ENCODE measurements at places on chromosomes 3 and 15. TPM values are rescaled to one million over a fixed set of nuclear protein-coding genes. Genes with fewer than 3 reads are reported as not detected.
A peak's percentile ranks its signal among the peaks of the same experiment; 100 is the strongest.

DNAJC19 gene
- total RNA-seq = 43.1 TPM

CGNL1 gene
- total RNA-seq = 0.20 TPM

GRCh38 chr3:38479431-38480092 lies 16.6 kb upstream of the EXOG start:
- DNase-seq = peak; percentile 49

- DNase-seq = no peak
Observed at GRCh38 chr15:92101708-92102394, 248.3 kb downstream of the SLCO3A1 start.

DNA sequence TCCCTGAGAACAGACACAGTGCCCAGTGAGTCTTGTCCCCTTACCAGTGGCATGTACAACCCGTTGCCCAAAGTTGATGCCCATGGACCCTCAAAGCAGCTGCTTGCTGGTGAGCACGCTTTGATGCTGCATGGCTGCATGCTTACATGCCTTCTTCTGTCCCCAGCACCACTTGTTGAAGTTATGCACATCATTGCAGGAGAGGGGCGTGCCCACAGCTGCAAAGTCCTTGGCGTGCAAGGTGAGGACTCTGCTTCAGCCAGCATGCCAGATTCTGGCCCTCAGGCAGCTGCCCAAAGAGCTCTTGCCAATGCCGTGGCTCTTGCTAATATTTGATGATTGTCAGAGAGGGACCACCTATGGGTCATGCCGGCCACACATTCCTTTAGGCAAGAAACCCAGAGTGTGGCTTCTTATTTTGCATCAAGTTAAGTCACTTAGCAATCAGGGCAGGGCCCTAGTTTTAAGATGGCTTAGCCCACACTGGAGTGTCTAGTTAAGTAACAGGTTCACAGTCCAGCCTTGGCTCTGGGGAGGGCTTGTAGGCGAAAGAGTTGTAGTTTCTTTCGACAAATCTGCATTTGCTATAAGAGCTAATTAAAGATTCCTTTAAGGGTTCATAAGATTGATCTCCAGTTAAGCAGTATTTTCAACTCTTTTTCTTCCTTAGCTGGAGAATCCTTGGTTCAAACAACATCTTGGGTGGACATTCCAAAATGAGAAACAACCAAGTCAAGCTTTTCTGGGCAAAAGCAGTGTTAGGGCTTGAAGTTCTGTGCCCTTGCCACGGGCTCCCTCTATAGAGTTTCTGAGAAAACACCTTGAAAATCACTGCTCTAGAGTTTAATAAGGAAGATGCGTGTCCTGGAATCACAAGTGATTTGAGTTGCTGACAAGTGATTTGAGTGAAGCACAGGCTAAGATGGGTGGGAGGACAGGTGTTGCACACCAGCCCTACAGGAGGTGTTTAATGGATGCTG lies 128.6 kb downstream of the SLCO3A1 start:
- peak; percentile 33 for DNase-seq

- no peak for DNase-seq
Observed at GRCh38 chr3:119073258-119074001, 38.8 kb upstream of the IGSF11 start.

GRCh38 chr3:154135511-154136173 lies 14.5 kb downstream of the ARHGEF26 start:
- no peak for DNase-seq

DNA sequence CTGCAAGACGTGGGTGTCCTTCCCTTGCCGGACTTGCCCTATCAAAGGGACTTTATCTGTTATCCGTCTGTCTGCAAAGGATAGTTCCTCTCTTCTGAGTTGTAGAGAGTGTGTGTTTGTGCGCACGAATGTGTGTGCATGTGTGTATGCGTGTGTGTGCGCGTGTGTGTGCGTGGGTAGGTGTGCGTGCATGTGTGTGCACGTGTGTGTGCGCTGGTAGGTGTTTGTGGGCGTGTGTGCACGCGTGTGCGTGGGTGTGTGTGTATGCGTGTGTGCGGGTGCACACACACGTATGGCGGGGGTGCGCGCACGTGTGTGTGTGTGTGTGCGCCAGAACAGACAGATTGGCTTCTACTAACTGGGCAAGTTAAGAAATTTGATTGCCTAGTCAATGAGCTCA lies 4.1 kb upstream of the BMF start:
- DNase-seq = no peak

DNA sequence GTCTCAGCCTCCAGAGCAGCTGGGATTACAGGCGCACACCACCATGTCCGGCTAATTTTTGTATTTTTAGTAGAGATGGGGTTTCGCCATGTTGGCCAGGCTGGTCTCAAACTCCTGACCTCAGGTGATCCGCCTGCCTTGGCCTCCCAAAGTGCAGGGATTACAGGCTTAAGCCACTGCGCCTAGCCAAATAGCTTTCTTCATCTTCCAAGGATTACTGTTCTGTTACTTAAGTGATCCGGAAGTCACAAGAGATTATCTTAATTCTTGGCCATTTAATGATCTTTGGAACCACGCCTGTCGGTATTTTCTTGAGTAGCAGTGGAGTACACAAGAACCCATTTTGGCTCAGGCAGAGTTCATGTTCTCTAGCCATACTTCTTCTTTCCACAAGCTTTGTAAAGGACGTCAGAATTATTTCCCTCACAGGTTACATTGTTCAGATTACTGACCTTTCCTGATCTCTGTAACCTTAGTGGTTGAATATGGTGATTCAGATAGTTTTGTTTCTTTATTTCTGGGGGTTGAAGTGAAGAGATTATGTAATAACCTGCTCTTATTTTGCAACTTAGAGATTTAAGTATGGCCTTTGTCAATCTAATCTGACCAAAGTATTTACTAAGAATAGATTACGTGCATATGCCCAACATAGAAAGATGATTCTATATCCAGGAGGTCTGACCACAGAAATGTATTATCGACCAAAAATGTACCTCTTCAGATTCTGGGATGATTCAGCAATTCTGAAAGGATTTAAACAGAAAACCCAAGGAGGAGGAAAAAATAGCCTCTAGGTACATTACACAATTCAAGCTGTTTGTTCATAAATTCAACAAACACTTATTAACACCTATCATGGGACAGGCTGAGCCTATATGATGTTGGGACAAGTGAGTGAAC lies 132.2 kb downstream of the GREM1 start:
- peak; percentile 95 for DNase-seq

GRCh38 chr3:133505813-133506212 lies 67.7 kb upstream of the CDV3 start:
- no peak for DNase-seq

DNA sequence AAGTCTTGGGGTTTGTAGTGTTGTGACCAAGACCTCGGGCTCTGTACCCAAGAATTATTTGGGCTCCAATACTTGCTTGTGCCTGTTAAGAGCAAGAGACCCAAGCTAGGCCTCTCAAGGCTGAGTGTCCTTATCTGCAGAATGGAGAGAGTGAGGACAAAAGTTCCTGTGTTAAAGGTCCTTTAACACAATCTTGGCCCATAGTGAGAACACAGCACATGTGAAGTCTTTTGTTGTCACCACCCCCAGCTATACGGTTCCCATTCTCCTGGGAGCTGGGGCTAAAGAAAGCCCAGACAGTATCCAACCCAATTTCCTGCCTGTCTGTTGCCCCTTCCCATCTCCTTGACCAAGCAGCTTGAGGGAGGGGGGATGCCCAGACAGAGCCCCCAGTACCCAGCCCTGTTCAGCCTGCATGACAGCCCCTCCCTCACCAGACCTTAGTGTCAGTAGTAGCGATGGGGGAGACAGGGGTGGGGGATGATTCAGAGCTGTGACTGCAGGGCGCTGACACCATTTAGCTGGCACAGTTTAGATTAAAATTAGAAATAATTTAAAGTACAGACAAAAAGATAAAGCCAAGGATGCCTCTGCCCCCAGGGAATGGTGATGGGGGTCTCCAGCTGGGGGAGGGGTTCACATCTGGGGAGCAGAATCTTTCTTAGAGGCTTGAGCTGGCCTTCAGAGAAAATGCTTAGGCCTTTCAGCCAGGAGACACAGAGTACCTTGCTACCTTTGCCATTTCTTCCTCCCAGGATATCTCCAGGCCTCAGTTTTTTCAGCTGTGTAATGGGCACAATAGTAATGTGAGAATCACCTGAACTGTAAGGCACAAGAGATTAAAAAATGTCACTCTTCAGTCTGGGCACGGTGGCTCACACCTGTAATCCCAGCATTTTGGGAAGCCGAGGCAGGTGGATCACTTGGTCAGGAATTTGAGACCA lies 2.7 kb downstream of the PRKCD start:
- DNase-seq = no peak
